T-cell (primary cell): ENCODE measurements at places on chromosomes 1 and 21. TPM values are rescaled to one million over a fixed set of nuclear protein-coding genes. Genes with fewer than 3 reads are reported as not detected.

DNA sequence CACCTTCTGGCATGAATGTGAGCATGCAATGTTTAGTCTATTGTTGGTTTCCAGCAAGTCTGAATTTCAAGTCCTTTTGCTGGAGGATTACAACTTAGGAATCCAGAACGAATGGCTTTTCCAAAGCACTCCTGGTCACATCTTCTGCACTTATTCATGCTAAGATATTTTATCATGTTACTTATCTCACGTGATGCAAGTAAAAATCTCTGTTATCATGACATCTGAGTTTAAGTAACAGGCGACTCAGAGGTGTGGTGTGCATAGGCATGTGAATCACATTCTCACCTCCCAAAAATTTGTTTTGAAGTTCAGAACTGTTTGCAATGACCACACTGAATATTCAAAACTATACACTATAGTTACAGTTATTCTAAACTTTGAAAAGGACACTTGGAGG lies 204.8 kb upstream of the FGGY start:
- DNase-seq = no peak

DNA sequence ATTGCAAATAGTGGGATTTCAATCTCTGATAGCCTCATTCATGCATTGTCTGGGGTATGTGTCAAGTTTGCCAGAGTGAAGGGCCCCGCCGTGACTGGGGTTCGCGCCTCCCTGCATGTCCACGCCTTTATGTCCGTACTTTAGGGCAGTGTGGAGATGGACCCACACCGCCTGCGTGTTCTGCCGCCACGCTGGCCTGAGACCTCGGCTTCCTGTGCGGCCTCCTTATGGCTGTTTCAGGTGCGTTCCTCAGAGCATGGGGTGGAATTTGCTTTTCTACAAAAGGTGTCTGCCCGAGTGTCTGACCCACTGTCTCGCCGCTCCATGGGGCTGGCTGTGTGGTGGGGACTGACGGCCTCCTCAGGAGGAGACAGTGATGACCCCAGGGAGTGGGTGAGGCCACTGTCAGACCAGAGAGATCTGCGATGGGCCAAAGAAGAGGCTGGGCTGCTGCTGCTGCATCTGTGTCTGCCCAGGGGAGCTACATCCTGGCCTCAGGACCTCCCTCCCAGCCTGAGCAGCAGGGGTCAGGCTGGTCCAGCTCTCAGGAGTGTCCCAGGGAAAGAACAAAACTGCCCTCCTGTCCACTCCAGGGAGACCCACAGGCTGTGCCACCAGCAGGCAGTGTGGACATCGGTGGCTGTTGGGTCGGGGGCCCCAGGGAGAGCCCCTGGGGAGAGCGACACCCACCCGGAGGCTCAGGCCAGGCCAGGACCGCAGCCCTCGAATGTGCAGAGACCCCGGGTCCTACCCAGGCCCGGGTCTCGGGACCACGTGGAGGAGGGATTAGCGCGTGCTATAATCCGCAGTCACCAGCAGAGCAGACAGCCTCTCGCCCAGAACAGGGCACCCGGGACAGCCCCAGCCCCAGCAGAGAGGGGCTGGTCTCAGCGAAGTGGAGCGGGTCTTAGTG lies 9.8 kb upstream of the SLC19A1 start:
- DNase-seq = no peak

BCAN gene
- not detected for total RNA-seq

DNA sequence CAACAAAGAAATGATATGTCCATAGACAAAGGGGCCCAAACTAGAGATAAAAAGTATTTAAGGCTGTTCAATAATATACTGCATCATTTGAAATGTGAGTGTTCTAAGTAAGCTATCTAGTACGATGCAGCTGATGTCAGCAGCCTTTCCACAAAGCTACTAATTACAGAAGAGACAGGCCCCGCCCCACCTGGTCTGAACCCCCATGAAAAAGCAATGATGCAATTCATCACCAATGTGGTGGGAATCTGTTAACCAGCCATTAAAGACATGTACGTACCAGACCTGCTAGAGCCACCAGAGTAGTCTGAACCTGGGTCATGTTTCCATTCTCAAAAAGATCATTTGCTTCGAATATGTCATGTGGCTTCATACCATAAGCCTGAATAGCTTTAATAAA lies 25.1 kb downstream of the CNN3 start:
- no peak for DNase-seq
